Dermis microvascular lymphatic vessel endothelial cell (primary cell): ENCODE measurements at places on chromosomes 3 and 15.

DNA sequence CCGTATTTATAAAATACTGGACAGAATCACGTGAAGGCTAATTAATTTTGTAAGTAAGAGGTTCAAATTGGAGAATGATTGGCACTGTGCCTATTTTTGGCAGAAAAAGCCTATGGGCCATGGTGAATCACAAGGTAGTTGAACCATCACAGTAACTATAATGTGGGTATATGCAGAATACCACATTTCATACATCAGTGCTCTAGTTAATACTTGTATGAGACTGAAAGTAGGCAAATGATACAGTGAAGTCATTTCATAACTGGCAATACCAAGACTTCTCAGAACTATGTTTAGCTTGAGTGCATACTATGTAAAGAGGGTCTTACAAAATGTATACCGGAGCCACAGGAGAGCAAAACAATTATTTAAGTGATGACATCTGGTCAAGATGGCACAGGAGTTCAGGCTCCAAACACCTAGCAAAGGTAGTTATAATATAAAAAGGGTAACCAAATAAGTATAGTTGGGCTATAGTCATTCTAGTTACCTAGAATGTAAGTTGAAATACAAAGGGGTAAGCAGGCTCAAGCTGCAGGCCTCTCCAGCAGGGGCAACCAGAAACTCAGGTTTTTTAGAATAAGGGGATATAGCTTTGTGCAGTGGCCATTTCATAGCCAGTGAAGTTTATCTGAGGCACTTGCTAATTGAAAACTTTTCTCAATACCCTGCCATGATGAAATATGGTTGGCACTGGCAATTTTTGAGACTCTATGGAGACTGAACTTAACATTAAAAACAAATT lies 19.1 kb downstream of the GPR160 start:
- DNase-seq: no peak

- no peak for DNase-seq
Observed at GRCh38 chr3:19945969-19946831, 697 bp upstream of the RAB5A start.

- no peak for DNase-seq
Observed at GRCh38 chr15:90360746-90361145, 8.7 kb downstream of the ZNF774 start.

DNA sequence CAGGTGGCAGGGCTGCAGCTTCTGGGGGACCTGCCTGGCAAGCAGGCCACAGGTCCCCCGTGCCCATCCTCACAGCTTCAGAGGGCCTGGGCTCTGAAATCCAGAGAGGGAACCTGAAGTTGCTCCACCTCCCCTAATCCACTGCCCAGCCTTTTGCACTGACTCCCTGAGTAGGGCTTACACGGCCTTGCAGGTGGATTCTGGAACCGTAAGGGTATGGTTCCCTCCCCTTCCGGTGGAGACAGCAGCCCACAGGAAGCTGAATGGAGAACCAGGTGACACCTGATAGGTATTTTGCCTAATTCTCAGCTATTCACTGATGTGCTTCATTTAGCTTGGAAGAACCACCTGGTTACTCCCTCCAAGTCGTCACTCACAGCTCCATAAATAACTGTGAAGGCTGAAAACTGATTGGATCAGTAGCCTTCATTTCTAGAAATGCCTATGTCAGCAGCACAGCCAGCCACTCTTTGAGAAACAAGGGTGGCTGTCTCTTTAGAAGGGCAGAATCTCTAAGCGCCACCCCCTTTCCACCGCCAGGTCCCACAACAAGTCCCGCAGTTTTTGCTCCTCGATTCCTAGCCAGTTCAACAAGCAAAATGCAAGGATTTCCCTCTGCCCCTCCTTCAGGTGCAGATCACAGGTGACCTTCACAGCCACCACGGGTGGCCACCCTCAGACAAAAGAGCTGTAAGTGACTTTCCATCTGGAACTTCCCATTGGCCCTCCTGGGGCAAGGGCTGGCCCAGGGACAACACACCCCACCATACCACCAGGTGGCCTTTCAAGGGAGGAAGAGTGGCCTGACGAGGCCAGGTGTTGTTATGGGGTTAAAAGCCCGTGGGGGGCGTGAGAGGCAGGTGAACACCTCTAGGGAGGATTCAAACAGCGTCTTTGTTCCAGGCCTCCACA lies 112.9 kb downstream of the SEC22A start:
- DNase-seq: no peak

- DNase-seq: peak; percentile 81
Observed at GRCh38 chr3:129794311-129795185, 99.0 kb downstream of the TMCC1 start.
